ENCODE measurements at places on chromosomes 2 and 18.

- no peak for DNase-seq
Measured at GRCh38 chr2:112566104-112566503, 18.3 kb upstream of the CHCHD5 start.

- no peak for DNase-seq
Measured at GRCh38 chr2:137233091-137233490, 467.7 kb downstream of the THSD7B start.

DNA sequence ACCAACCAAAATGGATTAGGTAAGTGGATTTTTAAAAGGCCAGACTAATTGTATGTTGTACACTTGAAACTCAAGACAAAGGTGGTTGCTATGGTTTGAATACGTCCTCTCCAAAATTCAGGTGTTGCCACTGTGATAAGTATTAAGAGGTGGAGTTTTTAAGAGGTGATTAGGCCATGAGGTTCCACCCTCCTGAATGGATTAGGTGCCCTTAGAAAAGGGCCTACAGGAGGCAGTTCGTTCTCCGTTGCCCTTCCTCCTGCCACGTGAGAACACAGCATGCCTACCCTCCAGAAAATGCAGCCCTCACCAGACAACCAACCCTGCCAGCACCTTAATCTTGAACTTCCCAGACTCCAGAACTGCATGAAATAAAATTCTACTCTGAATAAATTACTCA lies 51.2 kb downstream of the CHMP3 start:
- DNase-seq = no peak

DNA sequence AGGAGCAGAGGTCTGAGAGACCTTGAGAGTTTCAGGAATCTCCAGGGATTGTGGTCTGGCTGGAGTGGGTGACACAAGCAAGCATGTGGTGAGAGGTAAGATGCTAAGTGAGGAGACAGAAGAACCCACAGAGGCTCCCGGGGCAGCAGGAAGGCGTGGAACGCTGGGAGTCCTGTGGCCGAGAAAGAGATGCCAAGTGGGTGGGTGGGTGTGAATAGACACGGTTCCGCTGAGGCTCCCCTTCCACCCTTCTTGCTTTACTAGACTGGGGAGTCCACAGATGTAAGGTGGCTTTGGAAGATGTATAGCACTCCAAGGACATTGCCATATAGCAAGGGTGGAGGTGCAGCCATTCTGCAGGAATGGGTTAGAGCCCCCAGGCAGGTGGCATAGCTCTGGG lies 4.2 kb downstream of the TEX51 start:
- no peak for DNase-seq

GRCh38 chr18:63850636-63851035 lies 36.9 kb upstream of the SERPINB2 start:
- DNase-seq = no peak

DNA sequence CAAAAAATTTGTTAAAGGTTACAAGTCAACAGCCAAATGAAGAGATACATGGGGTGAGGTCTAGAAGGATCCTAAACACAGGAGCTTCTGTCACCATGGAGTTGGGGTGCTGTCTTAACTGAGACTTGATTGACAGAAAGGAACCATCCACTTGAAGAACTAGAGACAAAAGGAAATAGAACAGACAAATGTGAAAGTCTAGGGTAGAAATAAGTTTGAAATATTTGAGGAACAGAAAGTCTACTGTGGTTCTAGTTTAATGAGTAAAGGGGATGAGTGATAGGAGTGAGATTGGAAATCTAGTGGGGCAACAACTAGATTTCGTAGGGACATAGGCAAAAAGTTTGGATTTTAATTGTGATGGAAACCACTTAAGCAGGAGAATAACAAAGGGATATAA lies 18.7 kb downstream of the RBBP8 start:
- no peak for DNase-seq

GRCh38 chr18:77099485-77100370 lies 32.9 kb downstream of the MBP start:
- no peak for DNase-seq

DNA sequence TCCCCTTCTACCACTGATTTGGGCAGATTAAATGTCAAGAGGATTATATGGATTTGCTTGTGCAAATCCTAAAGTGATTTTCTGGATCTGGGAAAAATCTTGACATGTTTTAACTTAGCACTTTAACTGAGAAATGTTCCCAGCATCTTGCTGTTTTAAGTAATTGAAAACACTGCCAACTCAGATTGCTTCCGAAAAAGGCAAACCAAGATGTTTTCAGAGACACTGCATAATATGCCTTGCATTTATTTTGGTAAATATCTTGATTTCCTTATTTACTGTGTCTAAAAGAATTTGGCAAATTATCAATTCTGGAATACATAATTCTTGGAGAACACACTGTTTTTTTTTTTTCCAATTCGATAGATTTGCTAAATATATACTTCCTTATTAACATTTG lies 385.0 kb upstream of the FAM98A start:
- DNase-seq = no peak

GRCh38 chr2:139142252-139142880 lies 362.2 kb upstream of the NXPH2 start:
- DNase-seq = no peak

DNA sequence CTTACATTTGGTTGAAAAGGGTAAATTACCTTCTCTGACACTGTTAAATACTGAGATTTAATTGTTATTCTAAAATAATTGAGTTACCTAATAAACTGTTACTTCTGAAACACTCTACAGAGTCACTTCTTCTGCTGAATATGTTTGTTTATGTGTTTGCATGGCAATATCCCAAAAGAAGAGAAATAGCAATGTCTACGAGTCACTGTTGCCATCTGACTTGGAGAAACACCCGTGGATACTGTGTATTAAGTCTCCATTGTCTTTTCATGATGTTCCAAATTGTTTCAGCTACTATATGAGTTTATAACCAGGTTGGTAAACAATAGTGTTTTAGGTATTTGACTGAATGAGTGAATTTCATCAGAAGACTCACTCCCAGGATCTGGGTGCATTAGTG lies 754.2 kb upstream of the ID2 start:
- DNase-seq = no peak

GRCh38 chr2:31317396-31317795 lies 83.4 kb downstream of the EHD3 start:
- DNase-seq = no peak

GRCh38 chr2:140737006-140737405 lies 1393.8 kb downstream of the LRP1B start:
- no peak for DNase-seq

GRCh38 chr2:96267159-96267971 lies 1.3 kb downstream of the CIAO1 start:
- DNase-seq = peak; percentile 67

DNA sequence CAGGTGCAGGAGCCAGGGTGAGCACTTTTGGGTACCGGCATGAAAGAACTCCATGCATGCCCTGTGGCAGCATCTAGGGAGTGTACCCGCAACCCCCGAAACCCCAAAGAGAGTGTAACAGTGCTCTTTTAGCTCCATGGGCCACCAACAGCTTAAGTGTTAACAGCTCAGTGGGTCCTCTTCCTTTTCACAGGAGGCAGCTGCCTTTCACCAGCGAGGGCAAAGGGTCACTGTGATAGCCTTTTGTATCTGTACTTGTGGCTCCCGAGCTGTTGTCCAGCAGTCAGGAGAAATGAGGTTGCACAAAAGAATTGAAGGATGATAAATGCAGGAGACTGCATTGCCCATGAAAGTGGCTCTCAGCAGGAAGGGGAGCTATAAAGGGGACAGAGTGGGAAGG lies 1166.3 kb upstream of the ACVR2A start:
- no peak for DNase-seq

DNA sequence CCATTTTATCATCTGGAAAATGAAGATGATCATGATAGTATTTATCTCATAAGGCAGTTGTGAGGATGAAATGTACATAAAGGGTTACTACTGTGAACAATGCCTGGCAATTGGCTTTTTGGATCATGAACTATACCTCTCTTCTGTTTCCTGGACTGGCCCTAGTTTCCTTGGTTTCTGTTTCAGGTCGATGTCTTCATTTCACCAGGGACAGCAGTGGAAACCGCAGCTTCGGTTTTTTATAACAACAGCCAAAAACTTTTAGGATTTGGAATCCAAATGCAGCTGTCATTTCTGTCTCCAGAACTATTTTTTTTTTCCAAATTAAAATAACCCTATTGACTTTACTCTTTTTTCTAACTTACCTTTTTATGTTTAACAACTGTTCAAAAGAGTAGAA lies 425.1 kb downstream of the RND3 start:
- no peak for DNase-seq

DNA sequence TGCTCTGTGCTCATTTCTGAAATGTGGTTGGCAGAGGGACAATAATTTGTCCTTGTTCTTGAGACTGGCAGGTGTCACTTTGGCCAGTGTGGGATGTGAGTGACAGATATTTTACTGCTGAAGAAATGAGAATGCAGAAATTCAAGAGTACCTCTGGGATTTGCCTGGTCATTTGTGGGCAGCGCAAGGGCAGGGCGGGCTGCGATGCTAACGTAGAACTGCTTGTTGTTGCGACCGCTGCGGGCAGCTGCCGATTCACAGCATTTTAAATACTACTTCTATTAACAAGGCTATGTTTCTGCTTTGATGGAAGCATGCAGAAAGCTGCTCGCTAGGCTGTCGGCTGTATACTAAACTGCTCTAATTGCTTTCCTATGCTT lies 268.6 kb downstream of the FIGN start:
- DNase-seq = no peak

DNA sequence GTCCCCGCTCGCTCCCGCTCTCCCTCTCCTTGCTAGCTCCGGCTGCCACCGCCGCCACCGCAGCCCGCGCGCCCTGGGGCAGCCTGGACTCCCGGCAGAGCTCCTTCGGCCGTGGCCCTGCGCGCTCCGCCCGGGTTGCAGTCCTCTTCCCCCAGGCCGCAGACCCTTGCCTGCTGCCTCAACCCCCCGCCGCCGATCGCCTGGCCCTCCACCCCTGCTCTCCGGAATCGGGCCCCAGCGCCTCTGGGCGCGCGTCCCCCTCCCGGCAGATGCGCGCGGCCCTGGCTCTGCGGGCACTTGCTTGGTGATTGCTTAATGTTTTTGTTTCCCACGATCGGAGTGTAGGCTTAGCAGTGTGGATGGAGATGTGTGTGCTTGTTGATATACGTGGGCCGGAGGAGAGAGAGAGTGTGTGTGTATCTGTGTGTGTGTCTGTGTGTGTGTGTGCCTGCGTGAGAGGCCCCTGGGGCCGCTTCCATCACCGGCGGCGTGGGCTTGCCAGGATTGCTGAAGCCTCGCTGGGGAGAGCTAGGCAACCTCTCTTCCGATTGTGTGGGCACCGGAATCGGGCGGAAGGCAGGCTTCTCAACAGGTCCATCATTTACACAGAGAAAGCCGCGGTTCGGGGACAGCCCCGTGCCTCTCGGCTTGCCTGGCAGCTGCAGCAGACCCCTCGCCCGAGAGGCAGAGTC lies 877 bp downstream of the INHBB start:
- DNase-seq = no peak

- no peak for DNase-seq
Measured at GRCh38 chr2:46381263-46381849, 84.1 kb downstream of the EPAS1 start.

All from stimulated activated naive CD8-positive, alpha-beta T cell treated with anti-CD3 and anti-CD28 coated beads, Interleukin-15, amount 100 ng/mL, for 72 hours (primary cell).